ENCODE measurements at places on chromosomes 12 and 14.

GRCh38 chr14:75393794-75394193 is 34.0 kb upstream of the JDP2 start:
- DNase-seq = no peak

DNA sequence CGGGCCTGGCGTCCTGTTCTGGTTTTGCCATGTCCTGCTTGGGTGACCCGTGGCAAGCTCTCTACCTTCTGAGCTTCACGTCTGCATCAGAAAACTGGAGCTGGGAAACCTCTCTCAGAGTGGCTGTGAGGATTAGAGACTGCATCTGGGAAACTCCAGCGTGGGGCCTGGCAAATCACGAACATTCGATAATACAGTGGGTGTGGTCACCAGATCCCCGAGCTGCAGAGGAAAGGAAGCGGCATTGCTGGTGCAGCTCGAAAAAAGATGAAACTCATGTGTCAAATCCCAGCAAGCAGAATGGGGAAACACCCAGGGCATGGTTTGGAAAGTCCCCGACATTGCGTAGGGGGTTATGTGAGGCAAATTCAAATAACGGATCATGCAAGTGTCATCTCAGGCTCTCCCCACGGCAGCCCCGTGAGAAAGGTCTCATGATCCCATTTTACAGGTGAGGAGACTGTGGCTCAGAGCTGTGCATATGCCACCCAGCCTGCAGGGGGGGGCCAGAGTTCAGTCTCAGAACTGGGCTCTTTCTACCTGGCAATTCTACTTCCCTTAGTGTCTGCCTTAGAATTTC is 98.1 kb upstream of the VRK1 start:
- no peak for DNase-seq

DNA sequence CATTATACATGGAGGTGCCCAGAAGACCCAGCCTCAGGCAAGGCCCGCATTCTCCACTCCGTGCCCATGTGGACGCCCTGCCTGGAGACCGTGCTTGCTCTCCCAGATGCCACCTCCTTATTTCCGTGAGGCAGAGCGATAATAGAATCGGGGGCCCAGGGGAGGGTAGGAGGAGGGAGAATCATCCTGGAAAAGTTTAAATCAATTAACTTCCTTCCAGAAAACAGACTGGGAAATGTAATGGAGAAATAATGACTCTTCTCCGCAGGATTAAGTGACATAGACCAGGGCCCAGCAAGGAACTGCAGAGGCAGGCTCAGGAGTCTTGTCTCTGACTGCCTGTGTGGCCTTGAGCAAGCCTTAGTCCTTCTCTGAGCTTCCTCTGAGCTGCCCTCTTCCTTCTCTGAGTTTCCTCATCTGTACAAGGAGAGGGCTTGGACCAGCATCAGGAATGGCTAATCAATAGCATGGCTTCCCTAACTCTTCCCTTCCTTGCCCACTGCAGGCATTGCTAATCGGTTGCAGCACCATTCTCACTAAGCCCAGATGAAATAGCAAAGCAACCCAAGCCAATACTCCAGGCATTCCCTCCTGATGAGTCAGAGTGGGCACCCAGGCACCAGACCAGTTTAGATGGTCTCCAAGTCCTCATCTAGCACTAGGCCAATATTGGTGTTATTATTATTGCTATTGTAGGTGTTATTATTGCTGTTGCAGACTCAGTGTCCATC is 11.3 kb upstream of the FAM222A start:
- DNase-seq = no peak

DNA sequence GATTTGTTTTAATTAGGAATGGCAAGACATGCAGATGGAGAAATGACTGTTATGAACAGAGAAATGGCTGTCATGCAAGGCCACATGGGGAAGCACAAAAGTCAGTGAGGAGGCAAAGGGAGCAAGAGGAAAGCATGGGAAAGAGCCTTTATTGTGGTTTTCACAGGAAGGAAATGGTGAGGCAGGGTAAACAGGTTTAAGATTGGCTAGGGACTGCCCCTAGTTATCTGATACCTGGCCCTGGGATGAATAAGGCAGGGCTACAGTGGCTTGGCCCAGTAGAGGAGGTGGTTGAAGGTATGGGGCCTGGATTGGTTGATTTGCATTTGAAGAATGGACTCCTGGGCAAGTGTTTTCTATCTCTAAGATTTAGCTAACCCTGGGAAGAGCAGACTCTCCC is 168.7 kb upstream of the CNOT2 start:
- no peak for DNase-seq

DNA sequence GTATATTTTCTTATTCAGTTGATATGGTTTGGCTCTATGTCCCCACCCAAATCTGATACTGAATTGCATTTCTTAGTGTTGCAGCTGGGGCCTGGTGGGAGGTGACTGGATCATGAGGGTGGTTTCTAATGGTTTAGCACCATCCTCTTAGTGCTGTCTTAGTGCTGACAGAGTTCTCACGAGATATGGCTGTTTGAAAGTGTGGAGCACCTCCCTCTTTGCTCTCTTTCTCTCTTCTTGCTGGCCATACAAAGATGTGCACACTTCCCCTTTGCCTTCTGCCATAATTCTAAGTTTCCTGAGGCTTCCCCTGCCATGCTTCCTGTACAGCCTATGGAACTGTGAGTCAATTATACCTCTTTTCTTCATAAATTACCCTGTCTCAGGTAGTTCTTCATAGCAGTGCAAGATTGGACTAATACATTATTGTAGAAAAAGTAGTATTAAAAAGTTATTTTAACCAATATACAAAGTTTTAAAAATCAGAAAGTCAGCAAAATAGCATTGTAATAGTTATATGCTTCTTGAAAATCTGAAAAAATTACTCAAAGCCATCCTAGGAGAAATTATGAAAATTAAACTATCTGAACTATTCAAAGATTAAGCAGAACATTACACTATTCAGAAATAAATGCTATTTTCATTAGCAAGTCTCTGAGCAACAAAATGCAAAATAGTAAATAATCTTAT is 84.1 kb downstream of the PPP1R12A start:
- no peak for DNase-seq

- no peak for DNase-seq
These were observed 46.4 kb upstream of the CRY1 start for GRCh38 chr12:107139787-107140186.

DNA sequence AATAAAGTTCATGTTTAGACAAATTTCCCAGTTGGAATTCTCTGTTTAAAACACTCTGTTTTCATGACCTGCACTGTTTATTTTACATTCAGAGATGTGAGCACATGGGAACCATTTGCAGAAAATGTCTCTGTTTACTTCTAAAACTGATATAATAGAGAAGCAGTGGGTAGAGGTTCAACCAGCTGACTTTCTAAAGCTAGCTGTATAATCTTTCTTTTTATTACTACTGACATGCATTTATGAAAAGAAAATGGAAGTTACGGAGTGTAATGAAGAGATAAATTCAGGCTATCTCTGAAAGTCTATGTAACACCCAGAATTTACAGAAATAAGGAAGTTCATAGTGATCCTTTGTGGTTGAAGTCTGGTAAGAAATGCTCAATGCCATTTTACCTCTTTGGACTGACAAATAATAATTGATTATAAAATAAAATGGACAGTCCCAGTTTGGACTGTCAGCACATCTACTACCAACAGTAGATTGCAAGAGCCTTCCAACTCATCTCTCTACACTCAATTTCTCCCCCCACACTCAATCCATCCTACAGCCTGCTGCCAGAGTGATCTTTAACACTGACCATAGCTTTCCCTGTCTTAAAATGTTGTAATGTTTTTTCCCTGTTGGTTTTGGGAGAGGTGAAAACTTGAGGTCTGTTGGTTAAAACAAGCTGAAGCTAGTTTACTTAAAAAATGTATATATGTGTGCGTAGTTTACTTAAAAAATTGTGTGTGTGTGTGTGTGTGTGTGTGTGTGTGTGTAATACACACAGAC is 137.4 kb downstream of the AEBP2 start:
- no peak for DNase-seq

- no peak for DNase-seq
These were observed 16.5 kb downstream of the KRT85 start for GRCh38 chr12:52350786-52351185.

GRCh38 chr12:52648012-52648550 is 3.9 kb downstream of the KRT2 start:
- no peak for DNase-seq

GRCh38 chr14:77243853-77244252 is 27.2 kb downstream of the NGB start:
- DNase-seq = no peak

DNA sequence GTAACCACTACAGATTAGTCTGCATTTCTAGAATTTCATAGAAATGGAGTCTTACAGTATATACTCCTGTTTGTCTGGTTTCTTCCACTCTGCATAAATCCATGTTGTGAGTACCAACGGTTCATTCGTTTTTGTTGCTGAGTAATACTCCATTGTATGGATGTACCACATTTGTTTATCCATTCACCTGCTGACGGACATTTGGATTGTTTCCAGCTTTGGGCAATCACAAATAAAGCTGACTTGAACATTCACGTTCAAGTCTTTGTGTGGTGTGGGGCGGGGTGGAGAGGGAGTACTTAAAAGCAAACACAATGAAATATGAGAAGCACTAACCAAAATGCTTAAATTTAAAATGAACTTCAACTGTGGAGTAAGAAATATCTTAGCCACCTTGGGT is 7.1 kb downstream of the HECTD4 start:
- no peak for DNase-seq

- DNase-seq = no peak
These were observed 140.3 kb downstream of the GCH1 start for GRCh38 chr14:54762296-54762695.

GRCh38 chr14:20827326-20827725 is 24.7 kb upstream of the RNASE1 start:
- DNase-seq = no peak

- DNase-seq = no peak
These were observed 627.0 kb upstream of the FBXO33 start for GRCh38 chr14:40058901-40059897.

DNA sequence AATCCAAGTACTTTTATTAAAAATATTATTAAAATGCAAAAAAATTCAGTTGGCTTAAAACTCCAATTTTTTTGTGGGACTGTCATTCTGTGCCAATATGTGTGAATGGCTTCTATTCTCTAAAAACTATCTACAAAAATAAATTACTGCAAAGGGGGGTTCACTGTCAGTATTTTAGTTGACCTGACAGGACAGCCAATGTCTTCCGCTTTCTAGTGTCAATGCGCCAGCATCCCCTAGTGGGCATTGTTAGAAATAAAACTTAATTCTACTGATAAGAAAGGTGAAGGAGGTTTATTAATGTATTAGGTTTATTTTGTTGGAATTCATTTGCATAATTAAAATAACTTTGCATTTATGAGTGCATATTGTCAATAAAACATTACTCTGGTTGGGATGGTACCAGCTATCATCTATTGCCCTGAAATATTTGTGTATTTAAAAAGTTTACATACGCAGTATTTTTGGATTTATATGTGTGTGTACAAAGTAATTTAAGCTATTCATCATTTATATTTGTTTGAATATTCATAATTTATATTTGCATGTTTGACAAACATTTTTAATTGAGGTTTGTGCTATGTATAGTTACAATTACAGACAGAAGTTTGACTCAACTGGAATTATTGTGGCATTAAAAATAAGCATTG is 527.2 kb downstream of the FLRT2 start:
- DNase-seq = no peak

DNA sequence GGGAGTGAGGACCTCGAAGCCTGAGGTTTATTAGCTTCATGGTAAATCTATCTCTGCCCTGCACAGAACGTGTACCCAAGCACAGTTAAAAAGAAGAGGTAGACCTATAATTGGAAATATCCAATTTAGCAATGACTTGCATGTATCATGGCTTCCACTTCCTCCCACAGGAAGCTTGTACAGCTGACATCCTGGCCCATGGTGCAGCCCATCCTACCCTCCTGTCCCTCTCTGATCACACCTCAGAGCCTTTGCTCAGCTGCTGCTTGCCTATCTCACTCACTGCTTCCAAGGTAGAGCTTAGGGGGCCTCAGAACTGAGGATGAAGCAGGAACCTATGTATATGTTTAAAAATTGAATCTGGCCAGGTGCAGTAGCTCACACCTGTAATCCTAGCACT is 4.3 kb upstream of the BCDIN3D start:
- no peak for DNase-seq

DNA sequence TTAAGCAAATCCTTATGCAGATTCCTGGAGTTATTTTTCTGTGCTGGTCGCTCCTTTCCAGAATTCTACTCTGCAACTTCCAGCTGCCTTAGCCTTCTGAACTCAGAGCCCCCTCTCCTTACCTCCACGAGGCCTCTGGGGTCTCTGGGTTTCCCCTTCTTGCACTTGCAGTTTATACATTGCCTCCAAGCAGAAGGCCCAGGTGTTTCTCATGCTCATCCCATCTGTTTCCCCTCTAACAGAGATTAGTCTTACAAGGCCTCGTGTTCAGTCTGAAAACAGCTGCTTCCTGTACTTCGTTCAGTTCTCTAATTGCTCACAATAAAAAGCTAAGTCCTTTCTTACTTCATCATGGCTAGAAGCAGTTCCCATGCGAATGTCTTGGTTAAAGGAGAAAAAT is 134.4 kb upstream of the FGD4 start:
- DNase-seq = no peak

- DNase-seq = no peak
These were observed 124.6 kb upstream of the BCL2L14 start for GRCh38 chr12:11946161-11946560.

DNA sequence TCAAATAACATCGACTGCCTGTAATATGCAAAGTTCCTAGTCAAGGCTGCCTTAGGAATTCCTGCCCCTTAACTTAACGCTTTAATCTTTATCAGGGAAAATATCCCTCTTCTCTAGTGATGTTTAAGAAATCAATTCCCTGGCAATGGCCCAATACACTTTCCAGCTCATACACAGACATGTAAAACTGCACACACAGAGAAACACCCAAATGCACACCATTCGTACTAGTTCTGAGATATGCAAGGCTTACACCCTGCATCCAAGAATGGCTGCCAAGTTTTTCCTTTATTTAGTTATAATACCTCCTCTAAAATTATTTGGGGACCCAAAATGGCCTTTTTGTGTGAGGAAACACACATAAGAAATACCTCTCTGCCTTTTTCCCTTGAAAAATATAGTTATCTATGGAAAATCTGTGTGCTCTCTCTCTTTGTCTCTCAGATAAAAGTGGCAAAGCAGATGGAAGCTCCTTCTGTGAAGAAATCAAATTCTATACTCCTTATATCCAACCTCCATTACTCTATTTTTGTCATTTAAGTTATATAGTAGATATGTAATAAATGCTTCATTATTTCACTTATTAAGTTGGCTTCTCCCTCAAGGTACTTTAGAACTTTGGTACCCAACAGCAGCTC is 120.0 kb upstream of the MDM1 start:
- DNase-seq = no peak

DNA sequence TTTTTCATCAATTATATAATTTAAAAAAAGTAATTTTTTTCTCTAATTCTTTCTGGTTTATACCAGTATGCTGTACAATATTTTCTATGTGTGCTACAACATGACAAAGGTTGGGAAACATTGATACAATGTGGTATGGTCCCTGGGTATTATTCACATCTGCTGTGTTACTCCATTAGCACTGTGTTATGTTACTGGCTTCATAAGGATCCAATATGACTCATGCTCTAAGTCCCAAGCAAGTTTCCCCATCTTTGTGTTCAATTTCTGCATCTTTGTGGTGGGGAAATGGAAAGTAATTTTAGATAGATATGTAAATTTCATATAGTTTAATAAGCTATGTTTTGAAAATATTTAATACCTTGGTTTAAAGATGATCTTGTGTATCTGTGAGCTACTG is 35.8 kb downstream of the FBXO33 start:
- no peak for DNase-seq

GRCh38 chr12:68331869-68332727 is at the start of gene MDM1:
MDM1 (minus strand) TSS chr12:68332362; CDS start chr12:68332245, 117 bp downstream.
- DNase-seq = peak; percentile 92

GRCh38 chr12:48961801-48962200 is 4.5 kb upstream of the ARF3 start:
- DNase-seq = no peak

Data from GM12891 (cell line).